Activated CD4-positive, alpha-beta memory T cell treated with anti-CD3 and anti-CD28 coated beads, Interleukin-2, amount 10 ng/mL, durations not matched to agents 7 days and 5 days (primary cell): ENCODE measurements at places on chromosomes 11 and 22. TPM values are rescaled to one million over a fixed set of nuclear protein-coding genes. Genes with fewer than 3 reads are reported as not detected.

DNA sequence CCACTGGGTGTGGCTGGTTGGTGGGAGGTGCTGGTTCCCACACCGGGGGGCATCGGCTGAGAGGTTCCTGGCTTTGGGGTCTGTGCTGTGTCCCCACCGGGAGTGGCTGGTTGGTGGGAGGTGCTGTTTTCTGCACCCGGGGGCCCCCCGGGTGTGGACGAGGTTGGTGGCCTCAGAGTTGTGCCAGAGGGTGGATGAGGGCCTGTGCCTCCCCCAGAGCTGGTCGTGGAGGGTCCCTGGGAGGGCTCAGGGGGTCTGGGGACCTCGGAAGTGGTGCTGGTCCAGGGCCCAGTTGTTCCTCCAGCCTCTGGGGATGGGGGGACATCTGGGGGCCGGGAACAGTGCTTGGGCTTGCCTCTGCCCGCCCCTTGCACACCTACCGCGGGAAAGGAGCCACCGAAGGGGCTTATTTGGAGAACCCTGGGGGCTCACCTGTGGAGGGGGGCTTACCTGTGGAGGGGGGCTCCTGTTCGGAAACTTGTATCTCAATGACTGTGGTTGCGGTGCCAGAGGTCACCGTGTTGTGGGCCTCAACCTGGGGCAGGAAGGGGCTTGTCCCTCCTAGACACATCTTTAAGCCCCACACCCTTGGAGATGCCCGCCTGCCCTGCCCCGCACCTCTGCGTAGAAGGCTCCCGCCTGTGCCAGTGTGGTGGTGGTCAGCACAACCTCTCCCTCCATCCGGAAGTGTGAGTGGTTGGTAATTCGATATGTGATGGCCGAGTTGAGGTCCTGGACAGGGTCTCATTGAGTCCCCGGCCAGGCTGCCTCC is 3.3 kb upstream of the IRF7 start:
- DNase-seq, result no peak

ZDHHC24 gene
- total RNA-seq, result 26.0 TPM

- DNase-seq, result no peak
Observed at GRCh38 chr11:89583580-89583979, 92.4 kb upstream of the NOX4 start.

DNA sequence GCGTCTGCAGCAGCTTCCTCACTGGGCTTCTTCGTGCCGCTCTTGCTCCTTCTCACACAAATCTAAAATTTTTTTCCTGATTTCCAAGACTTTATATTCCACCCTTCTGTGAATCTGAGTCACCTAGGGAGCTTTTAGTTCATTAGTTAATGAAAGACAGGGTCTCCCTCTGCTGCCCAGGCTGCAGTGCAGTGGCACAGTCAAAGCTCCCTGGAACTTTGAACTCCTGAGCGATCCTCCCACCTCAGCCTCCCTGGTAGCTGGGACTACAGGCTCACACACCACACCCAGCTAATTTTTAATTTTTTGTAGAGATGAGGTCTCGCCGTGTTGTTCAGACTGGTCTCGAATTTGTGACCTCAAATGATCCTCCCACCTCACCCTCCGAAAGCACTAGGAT is 116.9 kb downstream of the ATXN10 start:
- DNase-seq, result no peak

GRCh38 chr11:119412072-119412471 is 10.9 kb downstream of the THY1 start:
- no peak for DNase-seq

DNA sequence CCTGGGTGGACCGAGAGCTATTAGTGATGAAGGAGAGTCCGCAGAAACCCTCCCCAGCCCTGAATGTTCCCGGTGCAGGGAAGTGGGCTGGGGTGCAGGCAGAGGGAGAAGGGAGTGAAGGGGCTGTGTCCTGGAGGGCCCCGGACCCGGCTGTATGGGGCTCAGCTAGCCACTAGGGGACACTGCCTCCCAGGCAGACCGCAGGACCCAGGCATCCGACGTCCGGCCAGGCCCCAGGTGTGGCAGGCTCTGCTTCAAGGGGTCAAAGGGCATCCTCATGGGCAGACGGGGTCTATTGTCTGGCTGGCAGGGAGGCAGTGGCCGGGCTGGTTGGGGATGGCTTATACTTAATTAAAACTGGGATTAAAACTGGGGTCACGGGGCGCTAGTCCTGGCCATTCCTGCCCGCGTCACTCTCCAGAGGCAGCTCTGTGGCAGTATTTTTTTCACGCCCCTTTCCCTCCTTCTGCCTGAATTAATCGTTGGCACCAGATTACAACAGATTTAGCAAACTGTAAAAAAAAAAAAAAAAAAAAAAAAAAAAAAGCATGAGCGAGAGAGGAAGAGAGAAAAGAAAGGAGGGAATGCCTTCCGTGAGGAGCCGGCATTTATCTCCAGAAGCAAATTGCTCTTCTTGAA is 5.1 kb downstream of the FLRT1 start:
- no peak for DNase-seq
